ENCODE measurements at places on chromosomes 2 and 18.

DNA sequence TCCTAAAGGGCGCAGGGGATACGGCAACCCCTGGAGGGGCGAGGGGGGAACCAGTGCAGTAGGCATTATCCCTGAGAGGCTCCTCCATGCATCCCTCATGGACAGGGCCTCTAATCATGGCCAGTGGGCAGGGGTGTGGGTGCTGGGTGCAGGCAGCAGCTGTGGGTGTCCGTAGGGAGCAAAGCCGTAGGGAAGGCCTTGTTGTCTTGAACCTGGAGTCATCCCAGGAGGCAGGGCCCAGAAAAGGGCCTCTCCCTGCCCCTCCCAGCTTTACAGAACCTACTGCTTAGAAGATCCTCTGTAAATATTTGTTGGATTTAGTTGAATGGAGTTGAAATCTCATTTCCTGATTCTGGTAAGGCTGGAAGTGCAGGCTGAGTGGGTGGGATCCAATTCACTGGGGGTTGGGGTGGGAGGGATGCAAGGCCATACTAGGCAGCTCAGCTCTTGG, 207.0 kb upstream of the HAAO start:
- no peak for DNase-seq

GRCh38 chr2:75200140-75201096, 1.1 kb upstream of the TACR1 start:
- no peak for DNase-seq

DNA sequence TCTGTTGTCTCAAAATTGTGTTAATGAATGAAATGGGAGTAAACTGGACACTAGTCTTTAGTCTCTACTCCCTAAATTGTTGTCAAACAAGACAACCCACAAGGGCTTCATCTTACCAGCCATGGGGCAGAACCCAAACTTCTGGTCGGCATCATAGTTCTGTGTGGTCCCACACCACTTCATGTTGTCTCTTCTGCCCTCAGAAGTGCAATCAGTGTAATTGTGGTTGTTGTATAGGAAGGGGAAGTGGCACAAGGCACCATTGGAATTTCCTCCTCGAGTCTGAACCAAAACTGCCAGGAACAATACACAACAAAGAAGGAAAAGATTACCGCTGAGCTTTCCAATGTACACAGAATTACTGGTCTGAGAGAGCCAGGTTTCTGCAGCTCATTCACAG, 12.6 kb downstream of the FN1 start:
- no peak for DNase-seq

DNA sequence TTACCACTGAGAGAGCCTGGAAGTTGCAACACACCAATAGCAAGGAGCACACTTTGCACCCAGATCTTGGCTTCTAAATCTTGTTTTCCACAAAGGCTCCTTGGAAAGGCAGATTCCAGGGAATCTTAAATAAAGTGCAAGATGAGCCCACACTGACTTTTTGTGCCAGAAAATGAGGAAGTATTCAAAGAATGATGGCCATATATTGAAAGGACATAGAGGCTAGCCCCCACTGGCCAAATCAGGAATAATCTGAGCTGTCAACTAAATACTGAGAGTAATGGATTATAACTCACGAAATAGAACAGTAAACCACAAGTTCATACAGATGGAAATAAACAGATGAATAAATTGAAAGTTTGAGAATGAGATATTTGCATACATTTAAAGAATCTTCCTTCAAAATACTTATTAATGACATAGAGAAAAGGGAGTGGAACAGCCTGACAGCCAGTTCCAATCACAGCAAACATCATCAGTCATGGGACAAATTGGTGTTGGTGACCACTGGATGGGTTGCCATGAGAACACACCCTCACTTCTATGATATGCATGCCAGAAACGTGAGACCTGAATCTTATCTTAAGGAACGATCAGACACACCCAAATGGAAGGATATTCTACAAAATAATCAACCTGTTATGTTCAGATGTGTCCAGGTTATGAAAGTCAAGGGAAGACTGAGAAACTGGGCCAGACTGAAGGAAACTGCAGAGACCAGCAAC, 12.2 kb upstream of the ACKR3 start:
- no peak for DNase-seq

GRCh38 chr2:75562513-75562864, 1.8 kb upstream of the EVA1A start:
- no peak for DNase-seq

GRCh38 chr2:111106706-111107105, 14.0 kb upstream of the BCL2L11 start:
- DNase-seq = no peak

GRCh38 chr2:143600116-143600515, 470.9 kb downstream of the ARHGAP15 start:
- DNase-seq = no peak

- DNase-seq = no peak
Observed at GRCh38 chr2:119292226-119292625, 68.6 kb downstream of the STEAP3 start.

DNA sequence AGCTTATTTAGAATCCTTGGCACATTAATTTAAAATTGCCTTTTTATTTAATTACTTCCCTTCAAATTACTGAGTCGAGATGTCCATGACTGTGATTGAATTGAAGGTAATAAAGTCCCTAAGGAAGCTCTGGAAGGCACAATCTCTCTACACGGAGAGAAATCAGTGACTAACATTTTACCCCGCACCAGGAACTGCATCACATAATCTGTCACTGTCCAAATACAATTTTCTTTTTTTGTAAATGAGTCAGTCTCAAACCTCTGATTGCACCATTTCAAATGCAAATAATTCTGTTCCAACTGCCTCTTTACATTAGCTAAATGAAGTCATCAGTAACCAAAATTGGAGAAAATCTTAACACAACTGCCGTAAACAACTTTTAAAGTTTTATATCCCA, 311.9 kb downstream of the CCDC178 start:
- DNase-seq = no peak

DNA sequence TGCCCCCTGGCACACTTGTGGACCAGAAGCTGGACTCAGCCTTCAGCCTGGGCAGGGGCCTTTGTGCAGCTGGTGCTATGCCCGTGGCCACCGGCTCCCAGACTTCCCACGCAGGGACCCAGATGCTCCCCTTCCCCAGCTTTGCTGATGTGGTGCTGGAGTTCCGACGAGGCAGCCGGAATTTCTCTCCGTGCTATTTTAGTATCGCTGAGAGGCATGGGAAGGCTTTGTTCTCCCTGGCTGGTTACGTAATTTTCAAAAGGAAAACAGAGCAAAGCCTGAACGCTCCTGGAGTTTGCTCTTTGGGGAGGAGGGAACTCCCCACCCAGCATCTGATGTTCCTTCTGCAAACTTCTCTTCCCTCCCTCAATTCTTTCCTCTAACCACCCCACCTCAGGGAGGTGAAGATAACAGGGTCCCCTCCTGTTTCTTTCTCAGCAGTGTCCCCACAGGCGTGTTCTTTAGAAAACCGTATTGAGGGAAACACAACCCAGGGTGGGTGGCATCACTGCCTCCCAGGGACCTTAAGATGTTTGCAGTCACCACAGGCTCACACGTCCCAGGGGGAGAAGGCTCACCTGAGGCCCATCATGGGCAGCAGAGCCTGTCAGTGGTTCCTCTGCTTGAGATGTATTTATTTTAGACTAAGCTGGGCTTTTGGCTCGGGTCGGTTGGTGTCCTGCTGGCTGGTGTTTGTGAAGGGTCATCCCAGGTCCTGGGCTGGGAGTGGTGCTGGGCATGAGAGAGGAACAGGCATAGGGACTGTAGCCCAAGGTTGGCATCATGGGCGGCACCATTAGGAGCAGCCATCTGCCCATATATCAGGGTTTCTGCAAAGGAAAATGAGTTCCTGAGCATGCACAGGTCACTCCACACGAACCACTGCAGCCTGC, 95.0 kb downstream of the MAPK4 start:
- DNase-seq = no peak

DNA sequence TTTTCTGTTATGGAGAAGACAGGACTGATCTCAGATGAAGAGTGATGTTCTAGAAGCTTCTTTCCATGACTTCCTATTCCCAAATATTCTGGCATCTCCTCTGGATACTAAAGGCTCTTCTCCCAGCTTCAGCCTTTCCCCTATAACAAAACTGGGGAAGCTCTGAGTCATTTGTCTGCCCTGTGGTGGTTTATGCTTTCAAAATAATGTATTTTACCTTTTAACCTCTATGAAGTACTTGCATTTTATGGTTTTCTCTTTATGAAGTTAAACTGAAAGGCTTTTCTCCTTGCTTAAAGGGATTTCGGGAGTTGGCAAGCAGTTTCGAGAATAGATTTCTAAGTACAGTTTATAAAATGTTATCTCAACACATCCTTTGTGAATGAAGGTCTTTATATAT, 104.4 kb downstream of the TANC1 start:
- no peak for DNase-seq

DNA sequence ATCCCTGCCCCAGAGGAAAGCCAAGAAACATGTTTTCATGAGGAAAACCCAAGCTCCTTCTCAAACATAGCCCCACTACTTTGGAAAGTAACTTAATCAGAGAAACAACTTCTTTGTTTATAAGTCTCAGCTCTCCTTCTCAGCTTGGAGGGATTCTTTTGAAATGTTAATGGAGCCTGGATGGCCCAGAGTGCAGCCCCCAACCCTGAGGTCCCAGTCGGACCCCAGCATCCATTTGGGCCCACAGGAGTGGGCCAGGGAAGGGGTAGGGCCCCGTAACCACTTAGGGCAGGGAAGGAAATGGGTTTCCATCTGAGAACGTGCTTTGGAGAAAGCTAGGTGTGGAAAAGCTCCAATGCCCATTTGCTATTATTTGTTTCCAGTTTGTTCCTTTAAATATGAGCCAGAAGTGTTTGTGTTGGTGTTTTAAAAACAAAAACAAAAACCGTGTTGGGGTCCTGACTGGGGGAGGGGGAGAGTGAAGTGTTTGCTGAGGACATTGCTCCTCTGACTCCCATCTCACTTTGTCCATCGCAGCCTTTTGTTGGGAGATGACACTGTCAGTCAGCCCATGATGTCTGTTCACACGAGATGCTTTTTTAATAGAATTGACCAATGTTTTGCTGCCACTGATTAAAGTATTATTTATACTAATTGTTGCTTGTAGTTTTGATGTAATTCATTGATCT, 1.6 kb upstream of the HOXD3 start:
- no peak for DNase-seq

DNA sequence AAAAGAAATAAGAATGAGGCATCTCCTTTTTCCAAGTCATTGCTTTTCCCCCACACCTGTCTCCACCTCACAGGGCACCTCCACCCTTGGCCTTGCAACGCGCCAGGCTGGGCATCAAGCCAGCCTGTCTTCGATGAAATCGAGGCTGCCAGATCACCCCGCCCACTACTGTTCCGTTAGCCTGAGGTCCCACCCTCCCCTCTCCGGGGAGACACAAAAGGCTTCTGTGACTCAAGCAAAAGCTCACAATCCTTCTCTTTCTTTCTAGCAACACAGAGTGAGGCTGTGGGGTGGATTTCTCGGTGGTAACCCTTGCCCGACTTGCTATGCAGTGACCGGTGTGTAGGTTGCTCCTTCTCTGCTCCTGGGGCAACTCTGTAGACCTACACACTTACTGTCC, 9.9 kb downstream of the TNP1 start:
- DNase-seq = no peak

DNA sequence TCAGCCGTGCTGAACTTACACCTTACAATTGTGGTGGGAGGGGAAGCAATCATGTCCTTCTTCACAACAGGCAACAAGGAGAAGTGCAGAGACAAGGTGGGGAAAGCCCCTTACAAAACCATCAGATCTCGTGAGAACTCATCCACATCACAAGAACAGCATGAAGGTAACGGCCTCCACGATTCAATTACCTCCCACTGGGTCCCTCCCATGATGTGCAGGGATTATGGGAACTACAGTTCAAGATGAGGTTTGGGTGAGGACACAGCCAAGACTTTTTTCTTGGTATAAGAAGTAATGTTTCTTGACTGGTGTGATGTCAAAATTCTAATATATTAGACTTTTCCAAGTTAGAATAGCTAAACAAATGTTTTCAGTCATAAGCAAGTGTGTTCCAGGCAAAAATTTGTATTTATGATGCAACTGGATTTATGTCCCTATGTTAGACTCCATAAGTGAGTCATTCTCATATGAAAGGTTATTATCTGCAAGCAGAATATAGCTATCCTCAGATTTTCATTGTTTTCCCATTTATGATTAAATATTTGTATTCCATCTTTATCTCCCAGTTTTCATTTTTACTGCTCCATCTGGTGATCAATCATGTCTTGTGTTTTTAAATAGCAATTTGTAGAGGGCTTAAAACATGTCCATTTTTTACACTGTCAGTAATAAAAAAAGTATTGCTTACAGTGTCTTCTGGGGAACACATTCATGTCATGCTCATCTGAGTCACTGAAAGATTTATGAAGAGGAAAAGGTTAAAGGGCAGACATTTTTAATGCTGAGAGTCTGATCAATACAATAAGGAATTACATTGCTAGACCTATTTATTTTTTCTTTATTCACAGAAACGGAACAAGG, 995.2 kb upstream of the CDH2 start:
- no peak for DNase-seq
